ENCODE measurements at places on chromosomes 11 and 22. TPM values are rescaled to one million over a fixed set of nuclear protein-coding genes. Genes with fewer than 3 reads are reported as not detected.

DNA sequence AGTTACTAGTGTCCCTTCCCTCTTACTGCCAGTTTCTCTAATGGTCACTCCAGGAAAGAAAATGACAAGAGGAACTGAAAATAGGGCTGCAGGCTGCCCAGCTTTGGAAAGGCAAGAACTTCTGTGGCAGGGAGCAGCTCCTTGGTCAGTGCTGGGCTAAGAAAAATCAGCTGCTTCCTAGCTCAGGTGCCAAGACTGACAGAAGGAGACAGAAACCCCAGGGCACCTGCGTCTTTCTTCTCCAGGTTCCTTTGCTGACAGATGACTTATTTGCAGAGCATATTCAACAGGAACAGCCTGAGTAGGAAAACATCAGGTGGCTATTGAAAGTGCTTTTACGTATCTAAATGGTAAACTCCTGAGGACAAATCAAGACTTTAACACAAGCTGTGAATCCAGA lies 25.4 kb downstream of the MAML2 start:
- no peak for DNase-seq

DNA sequence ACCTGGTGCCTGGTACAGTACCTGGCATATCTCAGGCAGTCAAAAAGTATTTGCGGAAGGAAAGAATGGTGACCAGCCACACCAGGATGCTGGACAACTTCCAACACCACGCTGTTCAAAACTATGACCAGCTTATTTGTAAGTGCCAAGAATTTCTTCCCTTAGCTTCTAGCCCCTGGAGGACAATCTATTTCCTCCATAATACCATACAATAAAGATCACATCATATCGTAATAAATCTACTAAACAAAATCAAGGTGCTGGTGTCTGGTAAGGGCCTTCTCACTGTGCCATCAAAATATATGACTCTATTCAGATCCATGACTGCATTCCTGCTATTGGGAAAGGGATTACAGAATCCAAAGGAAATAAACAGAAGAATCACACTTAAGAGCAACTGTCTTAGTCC lies 51.5 kb downstream of the ALG9 start:
- DNase-seq, result no peak

GRCh38 chr22:37817705-37818408 lies 5.3 kb upstream of the GALR3 start:
- no peak for DNase-seq

The KCNK4 gene
- not detected for total RNA-seq

DNA sequence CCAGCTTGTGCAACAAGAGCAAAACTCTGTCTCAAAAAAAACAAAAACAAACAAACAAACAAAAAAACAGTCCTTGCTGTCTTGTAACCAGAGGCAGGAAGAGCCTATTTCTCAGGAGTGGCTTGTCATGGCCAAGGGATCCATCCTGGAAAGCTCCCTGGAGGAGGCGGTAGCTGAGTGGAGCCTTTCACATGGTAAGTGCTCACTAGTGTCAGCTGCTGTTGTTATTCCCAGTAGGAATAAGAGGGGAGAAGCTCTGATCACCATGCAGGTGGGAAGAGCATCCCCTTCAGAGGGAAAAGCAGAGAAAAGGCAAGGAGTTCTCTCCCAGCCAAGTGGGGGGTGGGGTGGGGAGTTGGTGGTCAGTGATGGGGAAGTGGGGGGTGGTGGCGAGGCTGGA lies 54.6 kb upstream of the WNT7B start:
- no peak for DNase-seq

The RAPSN gene
- not detected for total RNA-seq

- no peak for DNase-seq
These were observed 43.3 kb downstream of the MYEOV start for GRCh38 chr11:69337211-69337721.

The TSGA10IP gene
- not detected for total RNA-seq

DNA sequence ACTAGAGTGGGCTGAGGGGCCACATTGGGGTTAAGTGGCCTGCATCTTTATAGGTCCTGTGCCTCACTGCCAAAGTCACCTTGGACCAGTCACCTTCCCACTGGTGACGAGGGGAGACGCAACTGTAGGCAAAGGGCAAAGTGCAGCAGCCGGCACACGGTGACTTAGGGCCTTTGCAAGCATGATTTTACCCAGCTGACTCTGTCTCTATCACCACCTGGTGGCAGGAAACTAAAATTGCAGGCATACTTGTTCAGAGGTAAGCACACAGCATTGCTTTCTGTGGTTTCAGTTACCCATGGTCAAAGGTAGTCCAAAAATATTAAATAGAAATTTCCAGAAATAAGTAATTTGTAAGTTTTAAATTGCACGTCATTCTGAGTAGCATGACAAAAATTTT lies 1164.4 kb downstream of the BRD1 start:
- no peak for DNase-seq

The KIAA0930 gene
- total RNA-seq, result 33.2 TPM

DNA sequence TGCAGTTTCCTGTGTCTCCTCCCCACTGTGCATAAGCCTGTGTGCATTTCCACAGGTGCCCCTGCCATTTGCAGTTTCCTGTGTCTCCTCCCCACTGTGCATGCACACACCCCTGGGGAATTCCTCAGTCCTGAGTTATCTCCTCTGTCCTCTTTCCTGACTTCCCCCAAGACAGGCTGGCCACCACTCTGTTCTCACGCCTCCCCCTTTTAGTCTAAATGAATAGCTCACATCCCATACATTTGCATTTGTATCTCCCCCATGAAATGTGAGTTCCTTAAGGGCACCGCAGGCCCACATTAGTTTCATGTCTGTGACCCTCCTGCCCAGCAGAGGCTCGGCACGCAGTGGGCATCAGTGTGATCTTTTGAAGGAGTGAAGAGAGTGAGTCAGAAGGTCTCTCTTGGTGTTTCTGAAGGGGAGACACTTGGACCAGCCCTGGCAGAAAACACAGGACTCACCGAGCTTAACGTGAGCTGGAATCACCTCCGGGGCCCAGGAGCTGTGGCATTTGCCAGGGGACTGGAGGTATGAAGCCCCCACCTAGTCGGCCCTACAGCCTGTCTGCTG lies 6.2 kb downstream of the LRRC74B start:
- no peak for DNase-seq

The PTPRJ gene
- total RNA-seq, result 43.9 TPM

DNA sequence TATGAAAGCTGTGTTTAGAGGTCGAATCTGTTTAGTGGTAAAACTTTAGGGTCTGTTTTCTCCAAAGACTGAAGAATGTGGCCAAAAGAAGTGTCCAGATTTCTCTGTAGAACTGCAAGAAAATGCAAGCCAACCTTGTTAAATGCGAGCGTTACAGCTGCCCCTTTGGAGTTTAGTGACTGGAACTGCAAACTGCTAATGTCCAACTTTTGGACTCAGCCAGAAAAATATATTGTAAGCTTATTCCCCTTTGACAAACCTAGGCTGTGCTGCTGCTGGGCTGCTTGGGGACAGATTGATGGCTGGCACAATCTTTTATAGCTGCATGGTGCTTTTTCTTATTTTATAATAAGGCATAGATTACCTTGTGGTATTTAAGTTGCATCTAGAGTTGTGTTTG lies 3.9 kb downstream of the TEAD1 start:
- no peak for DNase-seq

DNA sequence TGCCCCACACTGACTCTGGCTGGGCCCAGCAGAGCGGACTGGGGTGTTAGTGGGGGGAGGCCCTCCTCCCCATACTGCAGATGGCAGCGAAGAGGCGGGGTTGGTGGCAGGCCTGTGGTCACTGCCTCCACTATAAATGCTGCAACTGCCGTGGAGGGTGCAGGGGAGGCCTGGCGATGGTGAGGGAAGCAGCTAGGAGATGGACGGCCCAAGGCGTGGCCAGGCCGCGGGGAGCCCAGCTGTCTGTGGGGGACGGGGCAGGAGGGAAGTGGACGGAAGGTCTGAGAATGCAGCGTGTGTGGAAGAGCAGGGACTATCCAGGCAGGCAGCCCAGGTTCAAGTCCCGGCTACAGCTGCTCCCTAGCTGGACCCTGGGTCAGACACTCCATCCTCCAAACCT lies 18.3 kb downstream of the DNAL4 start:
- DNase-seq, result no peak

The ACER3 gene
- 11.4 TPM for total RNA-seq

DNA sequence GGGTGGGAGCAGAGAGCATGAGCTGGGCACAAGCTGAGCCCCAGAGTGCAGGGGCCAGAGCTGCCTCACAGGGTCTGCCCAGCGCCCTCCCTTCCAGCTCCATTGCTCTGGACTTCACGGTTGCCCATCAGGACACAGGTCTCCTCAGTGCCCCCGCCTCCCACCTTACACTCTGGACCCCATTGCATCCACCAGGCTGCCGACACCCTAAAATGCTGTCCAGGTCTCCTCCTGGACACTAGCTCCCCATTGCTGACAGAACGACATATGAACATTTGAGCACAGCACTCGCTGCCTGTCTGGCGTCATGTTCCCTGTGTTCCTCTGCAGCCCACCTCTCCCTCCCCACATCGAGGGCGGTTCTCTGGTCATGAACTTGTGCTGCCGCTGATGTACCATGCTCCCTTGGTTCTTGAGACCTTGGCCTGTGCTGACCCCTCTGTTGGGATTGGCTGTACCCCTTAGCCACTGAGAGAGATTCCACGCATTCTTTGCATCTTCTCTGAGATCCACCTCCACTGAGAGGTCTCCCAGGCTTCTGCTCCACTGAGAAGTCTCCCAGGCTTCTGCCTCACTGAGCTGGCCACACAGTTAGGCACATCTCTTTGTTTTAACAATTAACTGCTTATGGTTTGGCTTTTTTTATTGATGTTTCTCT lies 34.2 kb upstream of the NECTIN1 start:
- no peak for DNase-seq

The PATE2 gene
- total RNA-seq, result 0.07 TPM

DNA sequence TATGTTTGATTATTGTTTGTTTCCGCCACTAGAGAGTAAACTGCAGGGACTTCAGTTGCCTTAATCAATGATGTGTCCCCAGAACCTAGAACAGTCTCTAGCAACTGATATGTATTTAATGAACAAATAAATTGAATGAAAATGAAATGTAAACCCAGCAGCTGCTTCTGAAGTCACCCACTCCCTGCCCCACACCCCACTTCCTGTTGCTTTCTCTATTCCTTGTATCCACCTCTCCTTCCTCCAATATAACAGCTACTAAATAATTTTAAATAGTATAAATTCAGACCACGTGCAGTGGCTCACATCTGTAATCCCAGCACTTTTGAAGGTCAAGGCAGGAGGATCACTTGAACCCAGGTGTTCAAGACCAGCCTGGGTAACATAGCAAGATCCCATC lies 15.8 kb downstream of the MYH9 start:
- no peak for DNase-seq

DNA sequence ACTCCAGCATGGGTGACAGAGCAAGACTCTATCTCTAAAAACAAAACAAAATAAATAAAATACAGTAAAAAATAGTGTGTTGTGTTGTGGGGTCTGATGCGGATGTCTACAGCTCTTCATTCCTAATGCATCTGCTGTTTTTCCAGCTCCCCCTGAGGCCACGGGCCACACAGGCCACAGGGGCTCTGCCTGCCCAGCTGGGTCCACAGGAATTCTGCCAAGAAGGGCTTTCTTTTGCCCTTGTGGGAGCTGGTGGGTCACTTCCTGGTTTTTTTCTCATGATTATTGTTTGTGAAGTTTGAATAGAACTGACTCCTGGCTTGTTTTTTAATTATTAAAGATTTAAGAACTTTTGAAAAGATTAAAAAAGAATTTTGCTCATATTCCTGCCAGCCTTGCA lies 67.4 kb upstream of the CLDN5 start:
- no peak for DNase-seq

DNA sequence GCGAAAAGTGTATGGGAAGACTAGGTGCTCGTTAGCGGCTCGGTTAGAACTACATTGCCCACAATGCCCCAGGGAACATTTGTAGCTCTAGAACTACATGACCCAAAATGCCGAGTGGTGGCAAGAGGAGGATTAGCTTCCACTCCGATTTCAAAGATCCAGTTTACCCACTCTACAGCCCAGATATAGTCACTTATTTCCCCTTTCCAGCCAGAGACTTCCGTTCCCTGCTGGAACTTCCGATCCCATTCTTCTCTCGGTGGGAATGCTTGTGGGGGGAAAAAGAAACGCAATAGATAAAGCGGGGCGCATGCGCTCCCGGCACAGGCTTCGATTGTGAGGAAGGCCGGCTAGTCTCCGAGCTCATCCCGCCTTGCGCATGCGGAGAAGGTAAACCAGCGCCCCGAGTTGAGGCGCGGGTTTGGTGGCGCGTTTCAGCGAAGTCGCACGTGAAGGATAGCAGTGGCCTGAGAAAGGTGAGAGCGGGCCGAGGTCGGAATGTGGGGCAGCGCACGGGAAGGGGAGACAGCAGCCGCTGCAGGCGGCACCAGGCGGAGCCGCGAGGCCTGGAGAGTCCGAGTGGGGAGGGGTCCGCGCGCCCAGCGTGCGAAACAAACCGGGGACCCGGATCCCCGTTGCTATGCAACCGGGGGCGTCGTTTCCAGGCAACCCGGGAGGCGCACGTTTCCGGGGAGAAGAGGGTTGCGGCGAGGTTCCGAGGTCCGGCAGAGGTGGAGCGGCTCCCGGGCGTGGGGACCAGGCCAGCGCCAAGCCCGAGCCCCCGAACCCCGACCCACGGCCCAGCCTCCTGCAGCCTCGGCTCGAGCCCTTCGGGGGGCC lies at the start of gene TMEM109:
Gene TMEM109, plus strand, starts transcription at position 366 of the 840 bp plus-strand sequence. CDS start 5,536 bp downstream, outside the sequence.
- DNase-seq, result no peak

The PNPLA3 gene
- total RNA-seq, result 7.6 TPM

DNA sequence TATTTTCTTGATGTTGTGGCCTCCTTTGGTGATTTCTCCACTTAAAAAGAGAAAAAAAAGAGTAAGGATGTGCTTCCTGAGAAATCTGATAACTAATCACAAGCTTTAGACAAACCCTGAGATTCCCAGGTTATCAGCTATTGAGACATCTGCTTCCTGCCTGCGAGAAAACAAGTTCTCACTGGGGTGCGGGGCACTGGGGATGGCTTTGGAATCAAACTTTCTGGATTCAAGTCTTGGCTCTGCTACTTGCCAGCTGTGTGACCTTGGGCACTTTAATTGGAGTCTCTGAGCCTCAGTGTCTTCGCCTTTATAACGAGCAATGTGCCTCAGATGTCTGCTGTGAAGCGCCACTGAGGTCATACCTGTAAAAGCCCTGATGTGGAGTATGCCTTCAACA lies 152.5 kb upstream of the NAV2 start:
- DNase-seq, result no peak

GRCh38 chr11:121067026-121067425 lies 34.0 kb upstream of the TECTA start:
- DNase-seq, result no peak

The HMOX1 gene
- total RNA-seq, result 10.5 TPM

DNA sequence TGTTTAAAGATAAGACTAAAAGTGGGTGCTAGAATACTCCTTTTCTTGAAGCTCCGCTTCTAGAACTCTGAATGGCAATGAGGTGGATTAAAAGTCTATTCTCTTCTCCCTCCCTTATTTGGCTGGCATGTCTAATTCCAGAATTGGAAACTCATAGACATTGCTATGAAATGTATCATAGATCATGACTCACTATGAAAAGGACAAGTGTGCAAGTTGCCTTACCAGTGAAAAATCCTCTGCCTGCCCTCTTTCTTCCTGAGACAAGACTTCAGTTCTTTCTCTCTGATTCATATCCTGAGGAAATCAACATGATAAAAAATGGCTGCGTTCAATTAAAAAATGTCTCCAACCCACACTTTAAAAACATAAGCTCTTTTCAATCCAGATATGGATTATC lies 73.2 kb upstream of the BLID start:
- DNase-seq, result peak; percentile 73
